ENCODE measurements at places on chromosomes 11 and 22. TPM values are rescaled to one million over a fixed set of nuclear protein-coding genes. Genes with fewer than 3 reads are reported as not detected.

DNA sequence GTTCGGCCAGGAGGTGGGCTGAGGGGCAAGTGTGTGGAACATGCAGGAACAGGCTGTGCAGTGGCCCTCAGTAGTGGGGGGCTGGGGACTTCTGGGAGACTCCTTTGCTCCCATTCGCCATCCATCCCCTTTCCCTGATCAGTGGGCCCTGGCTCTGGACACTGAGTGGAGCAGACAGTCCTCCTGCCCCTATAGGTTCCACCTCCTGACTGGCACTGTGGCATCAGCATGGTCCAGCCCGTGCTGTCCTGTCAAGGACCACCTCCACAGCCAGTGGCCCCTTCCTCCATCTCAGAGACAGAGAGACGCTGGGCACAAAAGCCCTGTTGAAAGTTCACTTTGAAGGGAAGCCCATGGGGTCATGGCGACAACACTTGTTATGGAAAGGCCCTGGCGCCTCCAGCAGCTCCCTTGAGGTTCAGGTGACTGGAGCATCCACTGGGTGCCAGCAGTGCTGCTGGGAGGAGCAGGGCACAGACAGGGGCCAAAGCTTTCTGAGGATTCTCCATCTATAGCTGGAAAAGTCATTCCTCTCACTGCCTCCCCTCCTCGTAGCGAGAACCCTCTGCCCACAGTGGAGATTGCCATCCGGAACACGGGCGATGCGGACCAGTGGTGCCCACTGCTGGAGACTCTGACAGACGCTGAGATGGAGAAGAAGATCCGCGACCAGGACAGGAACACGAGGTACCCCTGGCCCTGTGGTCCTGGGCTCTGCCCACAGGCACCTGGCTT is 5.6 kb downstream of the DERL3 start:
- no peak for ATAC-seq

DNA sequence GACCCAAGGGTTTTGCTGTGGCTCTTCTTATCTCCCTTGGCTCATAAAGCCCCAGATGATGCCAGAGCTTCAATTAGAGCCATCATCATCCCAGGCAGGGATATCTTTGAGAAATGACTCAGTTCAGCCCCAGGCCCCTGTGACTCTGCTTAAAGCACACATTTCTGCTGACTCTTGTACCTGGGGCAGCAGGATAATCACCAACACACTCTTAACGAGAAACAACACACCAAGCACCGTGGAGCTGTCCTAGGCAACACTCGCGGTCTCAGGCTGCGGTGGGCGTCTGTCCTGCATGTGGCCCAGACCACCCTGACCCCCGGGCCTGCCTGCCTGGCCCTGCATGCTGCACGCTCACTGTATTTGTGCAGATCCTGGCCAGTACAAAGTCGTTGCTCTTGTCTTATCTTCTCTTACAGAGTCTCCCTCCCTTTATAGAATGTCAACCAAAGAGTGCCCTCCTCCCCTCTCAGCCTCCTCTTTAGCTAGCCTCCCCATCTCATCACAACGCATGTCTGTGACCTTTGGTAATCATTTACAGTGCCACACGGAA is 114.2 kb upstream of the PARVA start:
- ATAC-seq: no peak

DNA sequence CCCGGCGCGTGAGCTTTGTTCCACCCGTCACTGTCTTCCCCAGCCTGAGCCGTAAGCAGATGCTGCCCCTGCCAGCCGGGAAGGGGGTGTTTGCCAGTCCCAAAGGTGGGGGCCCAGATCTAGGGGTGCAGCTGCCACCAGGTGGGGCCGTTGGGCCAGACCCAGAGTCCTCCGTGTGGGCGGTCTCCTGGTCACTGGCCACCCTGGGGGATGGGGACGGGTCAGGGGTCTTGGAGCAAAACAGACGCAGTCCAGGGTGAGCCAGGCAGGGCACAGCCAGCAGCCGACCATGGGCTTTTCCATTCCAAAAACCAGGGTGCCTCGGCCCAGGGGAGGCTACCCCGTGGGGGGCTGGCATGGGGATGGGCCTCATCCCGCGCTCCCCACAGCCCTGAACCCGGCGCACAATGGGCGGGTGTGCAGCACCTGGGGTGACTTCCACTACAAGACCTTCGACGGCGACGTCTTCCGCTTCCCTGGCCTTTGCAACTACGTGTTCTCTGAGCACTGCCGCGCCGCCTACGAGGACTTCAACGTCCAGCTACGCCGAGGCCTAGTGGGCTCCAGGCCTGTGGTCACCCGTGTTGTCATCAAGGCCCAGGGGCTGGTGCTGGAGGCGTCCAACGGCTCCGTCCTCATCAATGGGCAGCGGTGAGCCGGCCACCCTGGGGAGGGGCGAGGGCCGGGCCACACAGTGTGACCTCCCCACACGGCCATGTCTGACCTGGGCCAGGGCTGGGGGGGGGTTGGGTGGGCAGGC is 3.5 kb downstream of the MUC5B start:
- no peak for ATAC-seq

DNA sequence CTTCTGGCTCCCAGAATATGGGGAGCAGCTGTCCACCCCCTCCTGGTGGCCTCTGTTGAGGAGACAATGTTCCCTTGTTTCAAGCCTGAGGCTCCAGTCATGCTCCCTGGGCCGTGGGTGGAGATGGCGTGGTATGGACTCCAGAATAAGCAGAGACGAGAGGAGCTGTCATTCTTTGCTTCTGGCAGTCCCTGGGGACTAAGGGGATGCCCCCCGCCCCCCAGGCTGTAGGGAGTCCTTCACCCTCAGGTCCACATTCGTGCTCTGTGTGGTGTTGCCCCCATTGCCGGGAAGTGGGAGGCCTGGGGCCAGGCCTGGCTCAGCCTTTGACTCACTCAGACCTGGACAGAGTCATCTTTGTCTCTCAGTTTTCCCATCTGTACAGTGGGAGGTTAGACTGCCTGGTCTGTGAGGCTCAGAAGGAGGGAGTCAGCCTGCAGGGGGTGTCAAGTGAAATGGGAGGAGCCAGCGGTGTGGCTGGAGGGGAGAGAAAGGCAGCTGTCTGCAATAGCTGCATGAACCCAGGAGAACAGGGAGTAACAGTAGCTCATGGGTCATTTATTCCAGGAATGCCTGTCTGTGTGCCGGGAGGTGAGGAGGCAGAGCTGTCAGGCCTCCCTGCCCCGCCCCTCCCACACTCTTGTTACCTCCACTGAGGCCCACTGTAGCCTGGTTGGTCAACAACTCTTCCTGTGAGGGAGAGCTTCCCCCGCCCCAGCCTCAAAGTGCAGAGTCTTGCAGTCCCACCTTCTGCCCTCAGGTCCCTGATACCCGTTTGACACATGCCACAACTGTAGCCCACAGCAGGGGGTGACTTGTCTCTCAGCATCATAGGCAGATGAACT is 6.3 kb downstream of the ARHGEF17 start:
- no peak for ATAC-seq

- ATAC-seq: no peak
Observed at GRCh38 chr11:133785795-133786340, 59.4 kb downstream of the SPATA19 start.

DNA sequence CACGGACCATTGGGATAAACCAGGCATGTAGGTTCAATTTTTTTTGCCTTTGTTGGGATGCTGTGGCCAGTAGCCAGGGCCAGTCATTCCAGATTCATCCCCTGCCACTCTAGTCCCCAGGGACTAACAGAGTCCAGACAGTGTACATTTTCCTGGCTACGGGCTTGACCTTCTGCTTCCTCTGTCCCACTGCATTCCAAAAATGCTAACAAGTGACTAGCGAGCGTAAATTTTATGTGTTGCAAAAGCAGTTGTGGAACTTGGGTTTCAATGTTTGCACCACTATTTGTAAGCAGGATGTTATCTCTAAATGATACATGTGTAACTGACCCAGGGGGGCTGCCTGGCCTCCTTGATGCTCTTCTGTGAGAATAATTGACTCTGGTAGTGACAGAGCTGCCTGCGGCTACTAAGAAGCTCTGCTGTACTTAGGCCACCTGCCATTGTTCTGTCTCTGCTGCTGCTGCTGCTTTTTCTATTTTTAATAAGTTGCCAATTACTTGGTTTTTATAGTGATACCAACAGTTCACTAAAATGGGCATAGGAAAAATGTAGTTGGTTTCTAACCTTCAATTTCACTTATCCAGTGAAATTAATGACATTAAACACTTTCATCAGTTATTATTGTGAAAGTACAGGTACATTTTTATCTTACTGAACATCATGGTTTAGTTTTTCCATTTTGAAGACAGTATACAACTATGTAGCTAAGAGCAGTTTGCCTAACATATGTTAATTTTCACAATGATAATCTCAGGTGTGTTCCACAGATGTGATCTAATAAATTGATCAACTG is 26.8 kb downstream of the TNRC6B start:
- ATAC-seq: no peak

- peak; percentile 100 for ATAC-seq
Observed at GRCh38 chr11:77994434-77995362, at the start of gene INTS4. Gene INTS4 (minus strand): TSS chr11:77994668. CDS start chr11:77994643, 25 bp downstream.

DNA sequence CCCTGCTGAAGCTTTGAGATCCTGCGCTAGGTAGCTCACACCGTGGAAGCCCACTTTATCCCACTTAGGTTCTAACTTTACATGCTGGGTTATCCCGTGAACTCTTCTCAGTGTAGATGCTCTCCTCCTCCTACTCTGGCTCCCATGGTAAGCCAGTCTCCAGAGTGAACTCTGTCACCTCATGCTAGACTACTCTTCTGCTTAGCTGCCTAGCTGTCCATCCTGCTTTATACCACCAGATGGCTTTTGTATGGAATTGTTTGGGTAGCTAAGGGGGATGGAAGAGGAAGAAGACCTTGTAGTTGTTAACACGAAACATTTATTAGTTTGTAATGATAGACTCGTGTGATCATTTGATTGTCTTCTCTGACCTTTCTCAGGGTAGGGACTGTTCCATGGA is 46.8 kb downstream of the EMSY start:
- ATAC-seq: no peak

GRCh38 chr22:31943206-31943977 is 943 bp upstream of the YWHAH start:
- ATAC-seq: no peak

DNA sequence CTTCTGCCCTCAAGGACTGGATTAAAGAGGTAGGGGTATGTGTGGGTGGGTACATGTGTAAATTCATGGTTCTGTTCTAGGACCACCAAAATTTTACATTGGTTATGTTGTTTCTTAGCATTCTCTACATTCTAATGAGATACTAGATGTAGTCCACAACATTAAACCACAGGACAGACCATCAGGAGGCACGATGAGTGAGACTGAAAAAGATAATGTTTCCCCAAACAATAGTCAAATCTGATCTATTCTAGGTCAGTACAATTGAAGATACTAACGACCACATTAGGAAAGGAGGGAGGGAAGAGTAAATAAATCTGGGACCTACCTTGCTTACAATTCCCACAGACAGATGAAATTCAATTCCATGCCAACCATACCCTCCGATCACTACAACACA is 42.2 kb downstream of the MRTFA start:
- ATAC-seq: no peak

DNA sequence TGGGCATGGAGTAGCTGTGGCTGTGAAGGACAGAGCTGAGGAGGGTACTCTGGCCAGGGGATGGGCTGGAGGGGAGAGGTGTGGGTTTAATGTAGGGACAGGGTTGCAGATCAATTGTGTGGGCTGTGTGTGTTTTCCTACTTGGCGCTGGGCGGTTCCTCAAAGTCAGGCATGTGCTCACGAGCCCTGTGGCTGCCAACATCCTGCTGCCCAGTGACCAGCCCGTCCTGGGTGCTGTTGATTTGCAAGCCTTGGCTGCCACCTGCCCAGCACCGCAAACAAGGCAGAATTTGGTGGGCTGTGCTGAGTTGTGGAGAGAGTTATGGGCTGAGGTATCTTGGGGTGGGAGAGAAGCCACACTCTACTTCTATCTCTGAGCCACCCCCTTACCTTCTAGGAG is 69.2 kb downstream of the SCN3B start:
- no peak for ATAC-seq

DNA sequence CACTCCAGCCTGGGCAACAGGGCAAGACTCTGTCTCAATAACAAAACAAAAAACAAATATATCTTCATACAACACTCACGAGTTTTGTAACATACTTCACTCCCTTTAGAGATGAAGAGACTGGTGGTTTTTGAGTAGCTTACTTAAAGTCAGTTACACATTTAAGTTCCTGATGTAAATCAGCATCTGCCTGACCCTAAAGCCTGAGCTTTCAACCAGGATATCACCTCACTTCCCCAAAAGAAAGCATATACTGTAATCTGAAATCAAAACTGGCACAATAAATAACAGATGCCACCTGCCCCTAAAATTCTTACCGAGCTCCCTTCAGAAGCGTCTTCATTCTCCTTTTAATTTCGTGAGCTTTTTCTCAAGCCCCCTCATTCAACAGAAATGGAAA is 31.5 kb downstream of the LARGE1 start:
- no peak for ATAC-seq

DNA sequence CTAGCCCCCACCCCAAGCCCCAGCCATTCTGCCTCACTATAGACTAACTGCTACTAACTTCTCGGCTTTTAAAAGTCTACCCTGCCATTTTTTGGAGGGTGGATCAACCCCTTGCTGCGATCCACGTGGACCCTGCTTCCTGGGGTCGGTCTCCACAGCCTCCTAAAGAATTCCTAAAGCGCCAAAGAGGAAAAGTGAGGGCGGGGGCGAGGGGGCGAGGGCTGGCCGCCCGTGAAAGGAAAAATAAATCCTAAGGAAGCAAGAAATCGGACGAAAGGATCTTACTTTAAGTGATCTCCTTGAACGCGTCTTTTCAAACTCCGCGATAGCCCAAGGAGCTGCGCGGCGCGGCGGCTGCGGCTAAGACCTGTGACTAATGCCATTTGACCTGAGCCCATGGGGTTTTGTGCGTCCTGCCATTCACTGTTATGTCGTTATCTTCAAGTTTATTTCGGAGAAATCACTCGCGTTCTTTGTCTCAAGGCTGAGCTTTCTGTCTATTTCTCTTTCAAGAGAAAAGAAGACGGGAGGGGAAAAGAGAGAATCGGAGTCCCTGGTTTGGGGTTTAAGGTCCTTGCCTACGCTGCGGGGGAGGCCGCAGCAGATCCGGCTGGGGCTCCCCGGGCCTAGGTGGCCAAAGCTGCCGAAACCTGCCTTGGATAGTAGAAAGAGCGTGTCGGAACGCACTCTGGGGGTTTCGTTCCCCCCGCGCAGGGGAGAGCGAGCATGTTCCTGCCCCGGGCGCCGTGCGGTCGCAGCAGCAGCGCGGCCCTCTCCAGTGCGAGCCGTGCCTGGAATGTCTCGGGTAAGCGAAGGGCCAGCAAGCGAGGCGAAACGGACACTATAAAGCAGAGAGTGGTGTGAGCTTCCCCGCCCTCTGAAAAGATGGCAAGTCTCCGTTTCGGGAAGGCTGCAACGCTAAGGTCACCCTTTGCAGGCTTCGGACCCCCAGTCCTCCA is 2.8 kb upstream of the DBX1 start:
- no peak for ATAC-seq

GRCh38 chr22:40368016-40368415 is 2.4 kb upstream of the SGSM3 start:
- no peak for ATAC-seq

- no peak for ATAC-seq
Observed at GRCh38 chr11:68891351-68891948, 12.2 kb downstream of the MRPL21 start.

- ATAC-seq: no peak
Observed at GRCh38 chr11:111729831-111730311, 36.3 kb downstream of the PPP2R1B start.

GRCh38 chr11:57546451-57546850 is 9.1 kb downstream of the SMTNL1 start:
- ATAC-seq: no peak

- ATAC-seq: no peak
Observed at GRCh38 chr11:71913756-71914526, 14.5 kb downstream of the XNDC1N start.

APOBEC3B gene
- total RNA-seq: 5.0 TPM

ARHGAP20 gene
- 2.6 TPM for total RNA-seq

FAM83F gene
- 50.7 TPM for total RNA-seq

ENTHD1 gene
- total RNA-seq: not detected

TEX54 gene
- total RNA-seq: not detected

SCN4B gene
- total RNA-seq: 2.5 TPM
